ENCODE measurements at places on chromosomes 1 and 21.

- DNase-seq, result no peak
Measured at GRCh38 chr21:20545454-20545853, 452.8 kb upstream of the NCAM2 start.

- no peak for DNase-seq
Measured at GRCh38 chr1:61334718-61335589, 252.6 kb downstream of the NFIA start.

DNA sequence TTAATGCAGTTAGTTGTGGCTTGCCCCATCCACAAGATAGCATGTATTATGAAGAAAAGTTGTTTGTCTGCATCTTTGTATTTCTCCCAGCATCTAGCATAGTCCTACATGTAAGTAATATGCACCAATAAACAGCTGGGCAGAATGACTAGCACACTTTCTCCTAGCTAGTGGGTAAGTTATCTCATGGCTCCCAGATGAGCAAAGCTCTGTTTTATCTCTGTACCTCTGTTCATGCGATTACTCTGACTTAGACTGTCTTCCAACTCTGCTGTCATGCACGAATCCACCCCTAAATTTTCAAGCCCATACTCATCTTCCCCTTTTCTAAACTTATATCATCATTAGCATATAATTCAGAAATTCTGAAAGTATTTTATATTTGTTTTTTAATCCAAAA is 37.5 kb upstream of the KCTD3 start:
- no peak for DNase-seq

DNA sequence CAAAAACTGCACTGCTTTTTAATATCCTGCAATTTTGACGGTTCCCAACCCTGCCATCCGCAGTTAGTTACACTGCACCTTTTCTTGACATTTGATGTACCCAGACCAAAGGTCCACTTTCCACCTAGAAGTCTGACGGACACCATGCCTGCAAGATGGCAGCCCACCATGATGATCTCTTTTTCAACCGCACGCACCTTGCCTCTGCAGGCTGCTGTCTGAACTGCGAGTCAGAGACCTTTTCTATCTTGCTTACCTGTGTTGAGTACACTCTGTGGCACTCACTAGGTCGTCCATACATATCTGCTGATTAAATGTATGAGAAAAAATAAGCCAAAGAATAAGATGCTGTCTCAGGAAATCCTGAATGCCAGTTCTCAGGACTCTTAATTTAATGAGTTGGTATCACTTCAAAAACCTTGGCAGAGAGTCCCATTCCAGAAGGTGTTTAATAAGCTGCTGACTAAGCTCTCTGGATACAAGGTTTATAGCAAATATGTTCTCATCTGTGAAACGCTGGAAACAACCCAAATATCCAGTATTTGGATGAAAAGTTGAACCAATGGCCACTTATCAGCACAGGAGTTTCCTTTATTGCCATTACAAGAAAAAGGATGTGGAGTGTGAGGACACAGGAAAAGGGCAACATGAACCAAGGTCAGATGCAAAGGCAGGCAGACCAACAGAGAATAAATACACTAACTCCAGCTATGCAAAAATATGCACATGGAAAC is 37.9 kb downstream of the GNG12 start:
- no peak for DNase-seq

DNA sequence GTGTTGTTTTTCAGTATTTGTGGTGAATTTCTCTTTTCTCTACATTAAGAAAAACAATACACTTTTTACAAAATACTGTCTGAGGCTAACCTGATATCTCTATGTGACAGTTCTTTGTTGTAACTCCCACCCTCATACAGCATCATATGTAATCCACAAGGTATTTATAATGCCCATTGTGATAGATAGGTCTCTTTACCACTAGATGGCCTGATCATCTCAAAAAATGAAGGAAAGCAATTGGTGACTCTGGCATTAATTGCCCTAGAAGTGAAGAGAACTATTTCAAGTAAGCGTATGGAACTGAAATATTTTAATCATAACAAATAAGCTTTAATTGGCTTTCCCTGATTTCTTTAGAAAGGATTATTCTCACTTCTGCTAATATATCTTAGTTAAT is 36.2 kb upstream of the HFM1 start:
- peak; percentile 44 for DNase-seq

GRCh38 chr1:20723537-20724363 is 5.9 kb upstream of the KIF17 start:
- no peak for DNase-seq

DNA sequence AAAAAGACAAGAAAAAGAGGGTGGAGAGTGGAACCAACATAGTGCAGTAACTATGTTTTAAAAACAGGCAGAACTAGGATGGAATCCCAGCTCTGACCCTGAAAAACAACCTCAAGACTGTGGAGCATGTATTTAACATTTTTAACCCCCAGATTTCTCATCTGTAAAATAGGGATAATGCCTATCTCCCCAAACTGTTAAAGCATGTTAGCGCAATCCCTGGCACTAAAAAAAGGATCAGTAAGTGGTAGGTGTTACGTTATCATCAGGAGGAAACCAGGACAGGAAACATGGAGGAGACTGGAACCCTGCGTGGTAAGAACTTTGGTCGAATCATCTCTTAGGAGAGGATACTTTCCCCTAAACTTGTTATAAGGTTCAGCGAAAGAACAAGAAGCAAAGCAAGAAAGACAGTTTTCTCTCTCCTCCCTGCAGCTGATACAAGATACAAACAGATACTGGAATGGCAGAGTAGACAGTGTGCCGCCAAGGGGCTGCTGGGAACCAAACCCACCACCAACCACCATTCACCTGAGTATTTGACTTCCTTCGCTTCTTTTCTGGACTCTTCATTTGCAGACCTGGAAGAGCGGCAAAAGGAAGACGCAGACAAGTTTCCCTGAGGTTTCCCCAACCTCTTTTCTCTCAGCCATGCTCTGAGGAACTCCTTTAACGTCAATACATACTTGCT is 991 bp downstream of the PYGO2 start:
- DNase-seq, result no peak

DNA sequence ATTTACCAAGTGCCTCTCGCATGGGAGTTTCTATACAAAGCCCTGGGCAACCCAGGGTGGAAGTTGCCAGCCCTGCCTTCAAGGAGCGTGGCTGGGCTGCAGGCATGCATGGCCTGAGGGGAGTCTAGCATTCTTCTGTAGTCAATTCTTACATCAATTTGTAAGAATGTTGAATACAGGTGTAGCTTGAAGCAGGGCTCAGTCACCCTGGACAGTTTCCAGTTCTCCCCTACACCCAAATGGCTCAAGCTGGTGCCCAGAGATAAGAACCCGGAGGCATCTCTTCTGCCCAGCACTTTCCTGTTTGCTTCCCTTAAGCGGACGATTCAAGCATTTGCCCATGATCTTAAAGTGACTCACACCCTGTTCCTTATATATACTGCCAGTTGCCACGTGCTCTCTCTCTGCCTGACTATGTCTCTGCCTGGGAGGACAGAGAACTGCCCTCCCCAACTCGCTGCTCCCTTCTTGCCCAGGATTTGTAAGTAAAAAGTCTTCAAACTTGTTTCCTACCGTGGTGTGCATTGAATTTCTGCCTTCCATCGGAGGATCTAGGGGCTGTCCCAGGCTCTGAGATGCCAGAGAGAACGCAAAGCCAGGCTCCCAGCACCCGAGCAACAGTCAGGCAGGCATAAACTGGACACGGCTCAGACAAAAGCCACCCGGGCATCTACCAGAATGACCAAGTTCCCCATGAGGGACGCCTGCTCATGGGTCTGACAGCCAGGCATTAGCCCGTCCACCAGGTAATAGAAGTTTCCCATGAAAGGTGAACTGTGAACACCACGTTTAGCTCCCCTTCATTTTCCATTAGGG is 50.9 kb upstream of the AJAP1 start:
- no peak for DNase-seq

GRCh38 chr1:38735651-38736161 is 123.9 kb downstream of the RRAGC start:
- DNase-seq, result no peak

GRCh38 chr1:54016343-54017282 is 1.4 kb downstream of the LDLRAD1 start:
- DNase-seq, result peak; percentile 72

GRCh38 chr1:186149591-186149990 is 225.5 kb downstream of the TPR start:
- DNase-seq, result no peak

DNA sequence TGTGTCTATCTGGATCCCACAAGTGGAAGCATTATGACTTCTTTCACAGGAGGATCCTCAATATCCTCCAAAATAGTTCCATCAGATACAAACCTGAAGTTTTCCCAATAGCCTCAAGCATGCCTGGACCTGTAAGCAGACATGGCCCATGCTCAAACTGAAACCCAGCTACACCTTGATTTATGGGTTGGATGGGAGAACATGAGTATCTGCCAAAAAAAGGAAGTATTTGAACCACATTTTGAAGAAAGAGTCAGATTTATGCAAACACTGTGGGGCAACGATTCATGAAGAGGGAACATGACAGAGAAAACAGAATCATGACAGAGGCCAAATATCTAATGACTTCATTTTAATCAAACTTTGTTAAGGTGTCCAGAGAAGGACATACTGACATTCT is 351.0 kb upstream of the NFIA start:
- DNase-seq, result no peak

GRCh38 chr1:16724718-16725438 is 15.4 kb upstream of the RNU1-4 start:
- no peak for DNase-seq

- DNase-seq, result no peak
Measured at GRCh38 chr1:30225357-30225756, 498.0 kb downstream of the MATN1 start.

- no peak for DNase-seq
Measured at GRCh38 chr21:45858180-45858579, 123.4 kb upstream of the COL6A1 start.

- DNase-seq, result no peak
Measured at GRCh38 chr1:44819196-44819607, 10.9 kb downstream of the BTBD19 start.

GRCh38 chr1:59378621-59379370 is 81.9 kb downstream of the FGGY start:
- no peak for DNase-seq

- no peak for DNase-seq
Measured at GRCh38 chr1:33660244-33660643, 187.8 kb downstream of the ZSCAN20 start.

- no peak for DNase-seq
Measured at GRCh38 chr1:185965870-185966269, 231.7 kb downstream of the HMCN1 start.

DNA sequence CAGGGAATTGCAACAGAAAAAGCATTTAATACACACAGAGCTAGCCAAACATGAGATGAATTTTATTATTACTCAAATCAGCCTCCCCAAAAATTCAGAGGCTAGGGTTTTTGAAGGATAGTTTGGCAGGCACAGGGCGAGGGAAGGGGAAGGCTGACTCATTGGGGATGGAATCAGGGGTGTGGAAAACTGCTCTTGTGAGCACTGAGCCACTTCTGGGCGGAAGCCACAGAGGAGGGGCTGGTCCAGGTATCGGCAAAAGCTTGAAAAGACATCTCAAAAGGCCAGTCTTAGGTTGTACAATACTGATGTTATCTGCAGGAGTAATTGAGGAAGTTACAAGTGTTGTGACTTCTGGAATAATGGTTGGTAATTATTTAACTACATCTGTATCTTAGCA is 109.4 kb downstream of the TLR5 start:
- no peak for DNase-seq

GRCh38 chr1:25019337-25020172 is 89.5 kb upstream of the RUNX3 start:
- no peak for DNase-seq

GRCh38 chr21:45123440-45123839 is 49.1 kb downstream of the ADARB1 start:
- DNase-seq, result no peak

Data from NCI-H146 (cell line).